ENCODE measurements at places on chromosomes 6 and 20.
A peak's percentile ranks its signal among the peaks of the same experiment; 100 is the strongest.

- no peak for DNase-seq
Observed at GRCh38 chr20:31821427-31821826, 2.3 kb downstream of the MYLK2 start.

DNA sequence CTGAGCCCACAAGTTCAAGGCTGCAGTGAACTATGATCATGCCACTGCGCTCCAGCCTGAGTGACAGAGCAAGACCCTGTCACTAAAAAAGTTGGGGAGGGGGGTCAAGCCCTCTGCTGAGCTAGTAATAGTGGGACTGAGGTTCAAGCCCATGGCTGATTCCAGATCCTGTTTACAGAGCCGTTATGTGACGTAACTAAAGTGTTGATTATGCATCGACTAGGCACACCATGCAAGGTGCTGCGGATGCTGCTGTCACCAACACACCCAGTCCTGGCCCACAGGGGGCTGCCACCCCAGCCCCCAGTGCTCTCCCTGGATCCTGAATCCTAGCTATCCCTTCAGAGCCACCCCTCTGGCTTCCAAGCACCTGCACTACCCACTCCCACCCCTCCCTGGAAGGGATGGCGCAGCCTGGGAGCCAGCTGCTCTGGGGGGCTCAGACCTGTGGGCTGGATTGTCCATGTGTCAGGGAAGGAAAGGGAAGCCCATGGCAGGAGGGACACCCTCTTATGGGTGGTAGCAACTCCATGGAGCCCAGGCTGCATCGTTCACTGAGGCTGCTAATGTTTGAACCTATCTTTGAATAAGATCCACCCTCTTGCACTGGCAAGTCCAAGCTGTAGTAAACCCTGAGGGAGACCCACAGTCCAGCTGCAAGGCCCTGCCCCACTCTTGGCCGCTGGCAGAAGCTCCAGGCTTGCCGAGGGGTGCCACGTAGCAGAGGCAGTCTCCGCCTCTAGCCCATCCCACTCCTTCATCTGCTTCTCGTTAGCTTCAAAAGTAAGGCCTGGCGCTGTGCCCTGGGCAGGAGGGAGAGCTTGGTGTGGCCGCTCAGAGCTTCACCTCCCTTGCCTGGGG lies 95.0 kb downstream of the SNX5 start:
- DNase-seq, result peak; percentile 94

DNA sequence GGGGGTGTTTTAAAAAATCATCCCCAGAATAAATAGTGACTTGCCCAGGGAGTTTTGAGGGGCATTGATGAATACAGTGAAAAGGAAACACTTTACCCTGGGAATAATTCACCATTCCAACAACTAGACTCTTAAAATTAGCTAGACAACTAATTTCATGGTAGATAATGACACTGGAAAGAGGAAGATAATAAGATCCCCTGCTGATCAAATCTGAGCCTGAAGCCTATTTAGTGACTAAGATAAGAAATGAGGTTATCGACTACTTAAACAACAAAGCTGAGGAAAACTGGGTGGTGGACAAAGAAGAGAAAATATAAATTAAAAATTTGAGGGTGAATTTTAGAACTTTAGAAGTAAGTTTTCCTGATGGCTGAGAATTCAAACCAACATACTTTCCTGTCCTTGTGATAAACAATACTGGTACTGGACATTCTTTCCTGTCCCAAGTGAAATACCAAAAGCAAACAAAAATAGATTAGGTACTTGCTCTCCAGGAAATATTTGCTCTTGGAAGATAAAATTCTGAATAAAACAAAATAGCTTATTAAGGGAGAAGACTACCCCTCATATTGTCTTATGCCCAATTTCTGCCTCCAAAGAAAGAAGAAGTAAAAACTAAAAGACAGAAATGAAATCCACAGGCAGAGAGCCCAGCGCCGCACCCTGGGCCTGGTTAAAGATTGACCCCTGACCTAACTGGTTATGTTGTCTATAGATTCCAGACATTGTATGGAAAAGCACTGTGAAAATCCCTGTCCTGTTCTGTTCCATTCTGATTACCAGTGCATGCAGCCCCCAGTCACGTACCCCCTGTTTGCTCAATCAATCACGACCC lies 64.0 kb upstream of the ADGRF4 start:
- DNase-seq, result no peak

DNA sequence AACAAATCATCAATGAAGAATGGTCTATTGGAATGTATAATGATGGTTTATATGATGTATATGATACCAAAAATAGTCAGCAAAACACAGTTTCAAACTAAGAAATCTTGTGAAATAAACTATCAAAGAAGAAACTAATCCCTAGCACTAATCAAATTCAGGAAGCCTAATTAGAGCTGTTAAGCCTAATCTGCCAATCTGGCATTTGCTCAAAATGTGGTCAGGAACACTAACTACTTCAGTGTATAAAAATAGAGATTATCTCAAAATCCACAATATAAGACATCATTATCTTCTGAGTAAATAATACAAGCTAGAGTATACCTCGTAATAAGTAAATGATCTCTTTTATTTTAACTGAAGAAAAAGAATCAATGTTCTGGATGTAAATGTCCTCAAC lies 12.8 kb upstream of the AKAP7 start:
- no peak for DNase-seq

DNA sequence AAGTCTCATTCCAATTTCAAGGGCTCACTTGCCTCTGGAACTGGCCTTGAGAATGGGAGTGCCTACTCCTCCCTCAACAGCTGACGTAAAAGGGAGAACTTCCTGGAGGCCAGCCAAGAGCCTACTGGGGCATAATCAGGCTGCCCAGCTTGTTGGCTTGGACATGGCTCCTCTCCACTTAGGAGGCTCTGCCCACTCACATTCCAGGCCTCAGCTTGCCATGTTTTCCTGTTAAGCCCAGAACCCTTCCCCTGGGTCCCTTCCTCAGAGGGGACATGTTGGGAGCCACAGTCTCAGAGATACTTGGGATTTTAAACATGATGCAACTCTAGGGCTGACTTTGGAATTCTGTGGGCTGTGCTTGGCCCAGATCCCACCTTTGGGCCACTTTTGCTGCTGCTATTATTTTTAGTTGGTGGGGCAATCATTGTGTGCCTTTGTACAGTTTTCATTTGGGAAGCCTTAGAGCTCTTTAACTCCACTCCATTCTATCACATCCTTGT lies 31.5 kb upstream of the ADTRP start:
- peak; percentile 83 for DNase-seq

All from mucosa of gallbladder (tissue), 1 donor.